ENCODE measurements at places on chromosomes 5 and 9.

DNA sequence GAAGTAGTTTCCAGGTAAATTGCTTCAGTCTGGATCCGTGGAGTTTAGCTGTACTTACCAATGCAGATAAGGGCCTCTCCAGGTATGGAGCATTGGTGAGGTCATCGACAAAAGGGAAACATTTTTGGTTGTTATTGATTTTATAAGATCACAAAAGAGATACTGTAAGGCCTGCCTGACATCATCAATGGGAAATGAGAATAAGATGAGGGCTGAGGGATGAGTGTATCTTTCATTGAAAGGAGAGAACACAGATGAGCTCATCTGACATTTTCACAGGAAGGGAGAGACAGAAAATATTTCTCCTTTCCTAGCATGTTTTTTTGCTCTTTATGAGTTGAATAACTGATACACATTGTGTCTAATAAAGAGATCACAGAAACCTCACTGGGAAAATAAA is 233.6 kb downstream of the SAXO1 start:
- no peak for DNase-seq

DNA sequence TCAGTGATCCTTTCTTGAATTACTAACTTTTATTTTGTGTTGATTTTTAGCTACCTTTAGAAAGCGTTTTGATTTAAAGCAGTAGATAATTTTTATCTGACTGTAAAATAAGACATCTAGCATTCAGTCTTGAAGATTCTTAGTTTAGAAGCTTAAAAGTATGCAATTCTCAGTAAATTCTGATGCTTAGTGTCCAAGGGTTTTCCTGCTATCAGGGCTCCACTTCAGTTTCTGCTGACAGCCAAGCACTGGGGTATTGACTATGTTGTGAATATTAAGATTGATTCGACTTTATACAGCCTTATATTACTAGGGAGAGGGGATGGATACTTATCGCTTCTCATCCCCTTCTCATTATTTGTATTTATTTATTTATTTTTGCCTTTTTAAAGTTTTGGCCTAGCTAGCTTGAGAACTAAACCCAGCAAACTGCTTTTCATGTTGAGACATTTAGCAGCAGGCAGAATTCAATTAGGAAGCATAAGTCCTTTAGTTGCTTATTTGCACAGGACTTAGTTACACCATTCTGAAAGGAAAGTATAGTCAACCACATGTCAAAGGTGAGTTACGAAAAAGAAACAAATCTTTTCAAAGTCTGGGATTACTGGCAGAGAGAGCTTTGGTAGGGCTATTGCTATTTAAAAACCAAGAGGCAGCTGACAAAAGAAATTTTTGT is 2.9 kb downstream of the PBX3 start:
- DNase-seq: no peak

- DNase-seq: no peak
These were observed 1.1 kb upstream of the CNTFR start for GRCh38 chr9:34590381-34591247.

DNA sequence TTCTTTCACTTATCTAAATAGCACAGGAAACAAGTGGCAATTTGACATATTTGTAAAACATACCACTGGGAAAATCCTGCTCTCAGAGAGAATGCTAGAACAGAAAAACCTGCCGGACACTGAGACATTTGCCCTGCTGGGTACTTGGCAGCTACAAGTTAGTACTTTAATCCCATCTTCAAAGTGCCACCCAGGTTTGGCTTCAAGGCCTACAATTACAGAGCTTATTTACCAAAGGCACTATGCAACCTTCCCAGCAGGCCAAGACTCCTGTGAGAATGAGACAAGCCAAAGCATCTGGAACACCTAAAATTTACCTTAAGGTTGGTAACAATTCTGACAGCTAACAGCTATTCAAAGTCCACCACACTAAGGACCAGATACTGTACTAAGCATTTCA is 78.3 kb downstream of the TSSK1B start:
- no peak for DNase-seq

DNA sequence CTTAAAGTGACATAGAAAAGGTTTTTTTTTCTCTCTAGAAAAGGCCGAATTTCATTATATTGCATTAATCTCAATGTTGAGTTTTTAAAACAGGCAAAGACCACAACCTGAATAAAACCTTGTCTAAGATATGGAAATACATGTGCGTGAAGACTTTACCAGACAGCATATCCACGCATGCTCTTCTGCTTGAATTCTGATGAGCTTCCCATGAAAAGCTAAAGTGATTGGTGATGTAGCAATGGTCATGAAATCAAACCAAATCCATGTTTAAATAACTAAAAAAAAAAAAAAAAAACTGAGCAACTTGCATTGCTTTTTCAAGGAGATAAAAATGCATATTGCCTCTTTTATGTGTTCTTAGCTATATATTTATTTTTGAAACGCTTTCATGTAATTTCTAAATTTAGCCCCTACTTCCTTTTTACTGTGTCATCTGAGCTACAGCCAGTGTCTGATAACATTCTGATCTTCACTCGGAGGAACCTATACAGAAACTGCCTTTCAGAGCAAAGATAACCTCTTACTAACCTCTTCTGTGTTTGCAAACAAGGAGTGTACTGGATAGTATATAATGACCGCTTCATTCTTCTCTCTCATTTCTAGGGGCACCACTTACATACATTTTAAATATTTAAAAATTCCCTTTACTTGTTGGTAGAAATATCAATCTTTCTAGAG is 179.1 kb upstream of the GNA14 start:
- DNase-seq: no peak

- DNase-seq: no peak
These were observed 161.6 kb downstream of the NR3C1 start for GRCh38 chr5:143241892-143242291.

- no peak for DNase-seq
These were observed 39.6 kb upstream of the IDNK start for GRCh38 chr9:83583151-83584014.

DNA sequence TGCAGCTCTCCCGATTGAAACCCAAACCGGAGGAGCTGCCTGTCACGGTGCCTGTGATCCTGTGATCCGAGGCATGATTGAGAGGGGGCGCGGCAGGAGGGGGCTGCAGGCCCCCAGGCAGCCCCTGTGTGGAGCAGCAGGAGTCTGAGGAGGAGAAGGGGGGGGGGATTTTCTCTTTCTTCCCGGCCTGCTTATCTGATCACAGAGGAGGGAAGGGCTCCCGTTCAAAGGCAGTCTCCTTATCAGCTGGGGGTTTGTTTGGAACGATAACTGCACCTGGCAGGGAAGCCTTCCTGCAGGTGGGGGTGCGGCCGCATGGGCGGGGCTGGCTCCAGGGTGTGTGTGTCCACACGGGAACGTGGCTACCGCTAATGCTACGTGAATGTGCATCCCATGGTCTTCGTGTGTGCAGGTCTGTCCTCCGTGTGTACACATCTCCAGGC is 38.4 kb downstream of the LMX1B start:
- no peak for DNase-seq

GRCh38 chr5:133756036-133756435 is 143.7 kb upstream of the FSTL4 start:
- no peak for DNase-seq

DNA sequence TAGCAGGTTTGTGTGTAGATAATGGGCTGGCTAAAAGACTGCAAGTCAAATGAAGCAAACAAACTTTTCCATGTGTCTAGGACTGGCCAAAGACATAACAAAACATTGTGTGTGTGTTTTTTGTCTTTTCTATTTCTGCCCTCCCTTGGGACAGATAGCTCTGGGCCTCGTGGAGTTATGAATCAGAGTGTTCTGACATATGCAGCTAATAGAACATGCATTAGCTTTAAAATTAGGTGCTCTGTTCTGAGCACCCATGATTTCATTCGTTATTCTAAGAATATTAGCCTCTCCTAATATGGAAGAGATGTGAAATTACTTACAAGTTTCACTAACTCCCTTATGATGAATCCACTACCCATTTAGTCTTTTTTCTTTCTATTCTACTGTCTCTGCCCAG is 367.3 kb upstream of the PAPPA start:
- no peak for DNase-seq

DNA sequence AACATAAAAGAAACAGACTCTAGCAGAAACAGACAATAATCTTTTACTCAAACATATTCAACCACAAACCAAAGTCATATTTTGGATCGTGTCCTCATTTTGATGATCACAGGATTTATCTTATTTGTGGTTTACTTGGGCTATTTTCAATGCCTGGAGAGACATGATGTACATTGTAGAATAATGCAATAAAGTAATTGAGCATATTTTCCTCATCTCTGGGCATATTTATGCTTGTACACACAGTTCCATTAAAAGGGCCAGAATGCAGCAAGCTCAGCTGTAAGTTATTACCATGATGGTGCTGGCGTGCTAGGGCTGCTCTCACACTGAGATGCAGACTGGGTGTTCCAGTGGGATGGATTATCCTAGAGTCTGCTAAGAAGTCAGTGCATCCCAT is 456.7 kb downstream of the TLE4 start:
- no peak for DNase-seq

DNA sequence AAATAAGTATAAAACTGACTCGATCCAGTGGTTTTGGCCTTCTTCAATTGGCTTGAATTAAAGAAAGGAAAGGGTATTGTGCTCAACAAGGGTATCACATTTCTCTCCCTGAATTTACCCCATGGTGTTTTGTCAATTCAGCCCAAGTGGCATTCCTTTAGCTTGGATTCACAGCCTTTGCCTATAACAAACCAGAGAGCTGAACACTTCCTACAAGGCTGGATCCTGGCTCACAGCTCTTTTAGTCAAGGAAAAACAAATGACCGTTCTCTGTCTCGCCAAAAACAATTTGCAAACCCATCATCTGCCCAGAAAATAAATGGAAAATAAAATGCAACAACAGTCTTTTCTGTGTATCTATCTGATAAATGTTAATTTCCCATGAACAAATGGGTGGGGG is 5.7 kb downstream of the ZNF366 start:
- DNase-seq: no peak

- no peak for DNase-seq
These were observed 13.0 kb upstream of the C9orf72 start for GRCh38 chr9:27586304-27586703.

- no peak for DNase-seq
These were observed 10.1 kb upstream of the NRARP start for GRCh38 chr9:137311986-137312851.

GRCh38 chr5:108508979-108509378 is 127.1 kb upstream of the FBXL17 start:
- no peak for DNase-seq

DNA sequence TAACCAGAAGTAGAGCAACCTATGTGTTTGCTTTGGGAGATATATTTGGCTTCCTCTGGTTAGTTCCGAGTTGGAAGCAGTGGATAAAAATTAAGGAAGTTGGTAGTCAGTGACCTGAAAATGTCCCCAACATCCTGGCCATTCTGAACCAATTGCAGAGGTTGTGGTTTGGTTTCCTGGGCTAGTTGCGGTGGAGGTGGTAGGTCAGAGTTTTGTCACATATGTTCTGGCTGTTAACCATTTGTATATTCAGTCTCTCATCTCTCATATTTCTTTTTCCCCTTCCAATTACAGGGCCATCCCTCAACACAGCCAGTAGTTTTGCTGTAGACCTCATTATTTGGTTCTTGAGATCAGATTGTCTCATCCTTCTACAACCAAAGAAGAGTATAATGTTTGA is 1026.9 kb downstream of the PTPRD start:
- no peak for DNase-seq

DNA sequence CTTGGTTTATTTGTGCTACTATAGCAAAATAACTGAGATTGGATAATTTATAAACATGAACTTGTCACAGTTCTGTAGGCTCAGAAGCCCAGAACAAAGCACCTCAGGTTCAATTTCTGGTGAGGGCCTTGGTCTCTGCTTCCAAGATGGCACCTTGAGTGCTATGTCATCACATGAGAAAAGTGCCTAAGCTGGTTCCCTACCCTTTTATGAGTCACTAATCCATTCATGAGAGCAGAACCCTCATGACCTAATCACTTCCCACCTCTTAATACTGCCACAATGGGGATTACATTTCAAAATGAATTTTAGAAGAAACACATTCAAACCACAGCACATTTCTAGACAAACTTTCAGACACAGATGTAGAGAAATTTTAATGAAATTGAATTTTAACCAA is 98.2 kb upstream of the PRSS3 start:
- no peak for DNase-seq

DNA sequence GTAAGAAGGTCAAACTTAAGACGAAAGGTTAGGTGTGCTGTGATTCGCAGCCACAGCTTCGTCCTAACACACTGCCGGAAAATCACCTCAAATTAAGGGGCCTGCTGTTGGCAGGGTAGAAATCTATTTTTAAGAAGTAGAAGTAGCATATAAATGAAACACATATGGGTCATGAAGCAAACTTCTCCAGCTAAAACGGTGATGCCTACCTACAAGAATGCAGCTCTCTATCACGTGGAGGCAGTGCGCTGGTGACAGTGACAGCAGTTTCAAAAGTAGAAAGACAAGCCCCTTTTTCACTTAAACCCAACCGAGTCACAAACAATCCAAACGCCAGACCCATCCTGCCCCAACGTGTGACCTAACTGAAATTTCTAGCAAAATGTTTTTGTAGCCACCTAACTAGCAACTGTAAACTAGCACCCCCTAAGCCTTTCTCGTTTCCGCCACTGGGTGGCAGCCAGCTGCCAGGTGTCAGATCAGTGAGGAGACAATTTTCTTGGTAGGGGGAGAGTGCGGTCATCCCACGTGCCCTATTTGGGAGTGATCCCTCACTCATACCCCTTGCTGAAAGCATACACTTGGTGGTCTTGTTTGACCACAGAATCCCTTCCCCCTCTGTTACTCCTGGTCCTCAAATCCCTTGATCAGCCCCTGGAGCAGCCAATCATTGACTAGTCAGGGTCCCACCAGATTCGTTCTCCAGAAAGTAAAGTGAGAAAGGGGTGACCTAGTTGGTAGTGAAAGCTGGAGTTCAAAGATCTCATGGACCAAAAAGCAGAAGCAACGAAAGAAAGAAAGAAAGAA is 71.8 kb upstream of the MAMDC2 start:
- DNase-seq: peak; percentile 10

- no peak for DNase-seq
These were observed 10.5 kb downstream of the IRX2 start for GRCh38 chr5:2740876-2741555.

GRCh38 chr5:97044052-97044451 is 98.4 kb downstream of the LIX1 start:
- DNase-seq: no peak

GRCh38 chr5:78289911-78290310 is 4.6 kb downstream of the AP3B1 start:
- no peak for DNase-seq

GRCh38 chr5:57552033-57552432 is 69.4 kb upstream of the ACTBL2 start:
- DNase-seq: no peak
